Midbrain (tissue), 1 donor: ENCODE measurements at places on chromosomes 6 and 20.
A peak's percentile ranks its signal among the peaks of the same experiment; 100 is the strongest.

- DNase-seq, result peak; percentile 24
Measured at GRCh38 chr6:137095651-137096238, 51.0 kb upstream of the IL20RA start.

GRCh38 chr20:38175304-38176180, 10.5 kb upstream of the TGM2 start:
- DNase-seq, result no peak

GRCh38 chr20:62603907-62604785, 38.2 kb upstream of the SLCO4A1 start:
- DNase-seq, result no peak

GRCh38 chr6:145329257-145329656, 406.1 kb downstream of the EPM2A start:
- DNase-seq, result no peak

- DNase-seq, result no peak
Measured at GRCh38 chr6:10420546-10421157, 5.8 kb upstream of the TFAP2A start.

DNA sequence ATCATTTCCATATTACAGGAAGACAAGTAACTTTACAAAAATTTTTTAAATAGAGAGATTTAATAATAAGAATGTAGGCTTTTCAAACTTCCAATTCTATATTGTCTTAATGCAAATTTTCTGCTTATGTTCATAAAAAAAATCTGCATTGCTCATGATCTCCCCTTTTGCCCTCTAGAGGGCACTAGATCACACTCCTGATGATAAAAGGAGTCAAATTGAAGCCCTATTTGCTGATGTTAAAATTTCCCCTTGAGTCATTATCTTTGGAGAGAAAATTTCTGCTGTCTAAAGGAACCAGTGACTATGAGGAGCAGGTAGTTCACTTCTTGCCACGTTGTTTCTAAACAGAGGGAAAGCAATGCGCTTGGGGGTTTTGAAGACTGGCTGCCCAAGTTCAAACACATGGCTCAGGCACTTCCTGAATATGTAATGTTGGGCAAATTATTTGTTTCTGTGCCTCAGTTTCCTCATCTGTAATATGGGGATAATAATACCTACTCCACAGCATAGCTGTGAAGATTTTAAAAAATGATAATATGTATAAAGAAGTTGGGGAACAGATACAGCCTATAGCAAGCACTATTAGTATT, 874.2 kb downstream of the TFAP2A start:
- peak; percentile 17 for DNase-seq

DNA sequence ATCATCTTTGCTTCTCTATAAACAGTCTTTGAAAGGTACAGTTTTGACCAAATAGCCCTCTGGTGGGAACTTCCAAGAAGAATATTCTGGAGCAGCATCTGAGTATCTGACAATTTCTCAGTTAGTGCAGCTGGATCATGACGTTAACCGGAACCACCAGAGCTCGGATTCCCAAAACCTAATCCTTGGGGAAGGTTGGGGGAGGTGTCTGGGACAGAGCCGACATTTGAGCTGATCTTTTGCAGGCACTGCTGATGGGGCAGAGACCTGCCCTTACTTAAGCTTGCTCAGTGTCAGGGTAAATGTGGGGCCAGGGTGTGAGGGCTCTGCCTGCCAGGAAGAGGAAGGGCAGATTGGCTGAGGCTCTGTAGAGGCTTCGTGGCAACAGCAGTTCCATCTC, 416.6 kb downstream of the DHX35 start:
- DNase-seq, result no peak

DNA sequence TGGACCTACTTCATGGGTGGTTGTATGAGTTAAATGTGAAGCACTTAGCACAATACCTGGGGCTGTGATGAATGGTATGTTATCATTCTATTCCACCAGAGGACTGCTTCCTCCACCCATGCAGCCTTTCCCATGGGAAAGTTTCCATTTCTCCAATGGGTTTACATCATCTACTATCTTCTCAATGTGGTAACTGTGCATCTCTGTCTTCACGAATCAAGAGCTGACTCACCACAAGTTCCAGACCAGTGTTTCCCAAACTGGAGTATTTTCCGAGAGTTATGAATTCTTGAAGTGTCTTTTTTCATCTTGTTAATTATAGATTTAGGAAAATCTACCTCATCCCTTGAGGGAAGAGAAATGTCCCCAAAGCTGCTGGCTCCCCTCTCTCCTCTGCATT, 182.8 kb downstream of the UNC5CL start:
- DNase-seq, result no peak

GRCh38 chr6:142446576-142446975, 144.8 kb downstream of the ADGRG6 start:
- DNase-seq, result no peak

GRCh38 chr6:33557376-33557775, 22.7 kb downstream of the BAK1 start:
- no peak for DNase-seq
